ENCODE measurements at places on chromosomes 12 and 14.

DNA sequence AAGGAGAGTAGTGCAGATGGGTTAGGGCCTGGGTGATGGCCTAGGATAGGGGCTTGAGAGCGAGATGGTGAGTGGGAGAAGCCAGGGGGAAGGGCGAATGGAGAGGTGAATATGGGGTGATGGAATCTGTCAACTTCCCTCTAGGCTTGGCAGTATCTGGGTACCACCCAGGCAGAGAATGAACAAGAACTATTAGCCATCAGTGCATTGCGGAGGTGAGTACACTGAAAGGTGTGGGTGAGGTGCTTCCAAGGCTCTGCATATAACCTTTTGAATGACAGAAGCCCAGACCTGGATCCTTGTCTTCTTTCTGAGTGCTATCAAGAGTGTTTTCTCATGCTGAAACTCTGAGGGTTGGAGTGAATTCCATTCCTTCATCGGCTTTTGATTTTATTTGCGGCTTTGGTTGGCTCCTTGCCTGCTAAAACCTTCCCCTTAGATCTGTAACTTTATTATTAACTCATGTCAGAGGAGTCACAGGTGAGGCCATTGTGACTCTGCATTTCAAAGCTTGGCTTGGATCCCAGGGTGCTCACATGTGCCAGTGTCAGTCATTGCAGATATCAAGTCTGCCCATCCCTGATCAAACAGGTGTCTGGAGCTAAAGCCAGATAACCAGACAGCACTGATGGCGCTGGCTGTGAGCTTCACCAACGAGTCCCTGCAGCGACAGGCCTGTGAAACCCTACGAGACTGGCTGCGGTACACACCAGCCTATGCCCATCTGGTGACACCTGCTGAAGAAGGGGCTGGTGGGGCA is 18.6 kb downstream of the PEX5 start:
- DNase-seq, result no peak

- DNase-seq, result no peak
These were observed 80.6 kb downstream of the DDX51 start for GRCh38 chr12:132063491-132063890.

DNA sequence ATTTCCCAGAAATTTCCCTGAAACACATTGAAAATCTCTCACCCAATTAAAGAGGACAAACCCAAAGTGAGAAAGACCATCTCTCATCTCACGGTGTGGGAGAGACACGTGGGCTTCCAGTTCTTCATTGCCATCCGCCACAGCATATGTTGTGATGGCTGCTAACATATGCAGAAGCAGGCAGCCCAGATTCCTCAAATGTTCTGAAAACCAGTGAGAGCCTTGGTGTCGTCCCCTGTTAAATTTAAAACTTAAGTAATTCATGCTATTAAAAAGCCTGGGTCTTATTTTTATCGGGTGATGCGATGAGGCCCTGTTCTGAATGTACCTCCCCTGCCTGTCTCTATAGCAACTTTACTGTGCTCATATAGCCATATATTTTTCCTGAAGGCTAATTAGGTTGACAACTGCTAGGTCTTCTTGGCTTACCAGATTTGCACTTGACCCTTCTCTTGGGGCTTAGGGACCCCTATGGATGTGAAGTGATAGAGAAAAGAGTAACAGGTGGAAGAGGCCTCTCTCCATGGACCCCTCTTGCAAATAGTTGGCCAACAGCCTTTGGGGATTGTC is 2.8 kb upstream of the FGF6 start:
- DNase-seq, result no peak

GRCh38 chr14:73717266-73717665 is 3.1 kb upstream of the PNMA1 start:
- DNase-seq, result no peak

- DNase-seq, result no peak
These were observed 7.4 kb downstream of the INHBC start for GRCh38 chr12:57441846-57442427.

- no peak for DNase-seq
These were observed 44.2 kb upstream of the MANSC4 start for GRCh38 chr12:27824126-27824842.

GRCh38 chr14:21526672-21527317 is 649 bp upstream of the SALL2 start:
- no peak for DNase-seq

- DNase-seq, result no peak
These were observed 376.7 kb downstream of the ALG10 start for GRCh38 chr12:34398706-34399630.

- DNase-seq, result peak; percentile 27
These were observed 781.4 kb upstream of the TMEM132C start for GRCh38 chr12:127485528-127485927.

DNA sequence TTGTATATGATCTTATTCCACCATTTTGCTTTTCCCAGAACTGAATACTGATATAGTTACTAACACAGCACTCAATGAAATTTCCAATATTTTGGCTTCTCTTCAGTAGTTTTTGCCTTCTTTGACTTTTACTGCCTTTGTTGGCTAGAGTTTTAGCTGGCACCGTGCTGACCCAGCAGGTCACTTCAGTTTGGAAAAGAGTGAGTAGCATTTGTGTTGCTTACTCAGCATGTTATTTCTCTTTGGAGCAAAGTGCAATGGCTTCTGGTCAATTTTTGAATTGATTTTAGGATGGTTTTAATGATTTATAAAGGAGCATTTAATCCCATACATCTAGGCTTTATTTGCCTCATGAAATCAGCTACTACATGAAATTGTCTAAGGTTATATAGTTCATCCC is 119.2 kb downstream of the ETNK1 start:
- DNase-seq, result no peak

DNA sequence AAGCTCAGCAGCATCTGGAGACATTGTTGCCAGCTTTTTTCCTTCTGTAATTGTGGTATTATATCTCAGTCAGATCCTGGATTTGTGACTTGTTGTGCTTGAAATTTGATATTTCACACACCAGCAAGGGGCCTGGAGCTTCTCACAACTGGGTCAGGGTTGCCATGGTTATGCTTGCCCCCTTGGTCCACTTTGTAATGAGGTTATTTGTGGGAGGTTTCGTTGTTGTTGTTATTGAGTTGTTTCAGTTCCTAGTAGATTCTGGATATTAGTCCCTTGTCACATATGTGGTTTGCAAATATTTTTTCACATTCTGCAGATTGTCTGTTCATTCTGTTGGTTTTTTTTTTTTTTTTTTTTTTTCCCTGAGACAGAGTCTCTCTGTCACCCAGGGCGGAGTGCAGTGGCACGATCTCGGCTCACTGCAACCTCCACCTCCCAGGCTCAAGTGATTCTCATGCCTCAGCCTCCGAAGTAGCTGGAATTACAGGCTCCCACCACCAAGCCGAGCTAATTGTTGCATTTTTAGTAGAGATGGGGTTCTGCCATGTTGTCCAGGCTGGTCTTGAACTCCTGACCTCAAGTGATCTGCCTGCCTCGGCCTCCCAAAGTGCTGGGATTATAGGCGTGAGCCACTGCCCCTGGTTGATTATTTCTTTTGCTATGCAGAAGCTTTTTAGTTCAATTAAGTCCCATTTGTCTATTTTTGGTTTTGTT is 80.6 kb upstream of the ETV6 start:
- no peak for DNase-seq

Measured in H54 (cell line).